ENCODE measurements at places on chromosomes 3 and 15.
A peak's percentile ranks its signal among the peaks of the same experiment; 100 is the strongest.

GRCh38 chr3:12775226-12775625 is 16.2 kb upstream of the TMEM40 start:
- no peak for DNase-seq

DNA sequence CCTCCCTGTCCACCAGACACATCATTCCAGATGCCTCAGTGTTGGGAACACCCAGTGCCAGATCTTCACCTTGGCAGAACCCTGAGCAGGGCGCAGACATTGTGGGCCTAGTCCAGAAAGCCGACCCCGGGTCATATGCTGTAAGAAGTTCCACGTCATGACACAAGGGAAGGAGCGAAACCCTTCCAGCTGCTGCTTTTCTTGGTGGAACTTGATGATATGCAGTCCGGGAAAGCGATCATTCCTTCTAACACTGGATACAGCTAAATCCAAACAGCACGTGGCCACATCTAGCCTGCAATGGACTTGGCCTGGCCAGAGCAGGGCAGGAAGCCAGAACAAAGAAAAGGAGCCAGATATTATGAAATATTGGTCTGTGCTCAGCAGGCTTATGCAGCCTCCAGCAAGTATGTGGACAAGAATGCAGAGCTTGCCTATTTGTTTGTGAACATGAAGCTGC is 22.0 kb downstream of the GASK1A start:
- no peak for DNase-seq

- no peak for DNase-seq
Measured at GRCh38 chr15:50840520-50840919, 68.0 kb upstream of the AP4E1 start.

GRCh38 chr15:78265752-78266224 is 1.4 kb downstream of the DNAJA4 start:
- peak; percentile 57 for DNase-seq

- DNase-seq: peak; percentile 26
Measured at GRCh38 chr3:177385831-177386301, 188.6 kb upstream of the TBL1XR1 start.

DNA sequence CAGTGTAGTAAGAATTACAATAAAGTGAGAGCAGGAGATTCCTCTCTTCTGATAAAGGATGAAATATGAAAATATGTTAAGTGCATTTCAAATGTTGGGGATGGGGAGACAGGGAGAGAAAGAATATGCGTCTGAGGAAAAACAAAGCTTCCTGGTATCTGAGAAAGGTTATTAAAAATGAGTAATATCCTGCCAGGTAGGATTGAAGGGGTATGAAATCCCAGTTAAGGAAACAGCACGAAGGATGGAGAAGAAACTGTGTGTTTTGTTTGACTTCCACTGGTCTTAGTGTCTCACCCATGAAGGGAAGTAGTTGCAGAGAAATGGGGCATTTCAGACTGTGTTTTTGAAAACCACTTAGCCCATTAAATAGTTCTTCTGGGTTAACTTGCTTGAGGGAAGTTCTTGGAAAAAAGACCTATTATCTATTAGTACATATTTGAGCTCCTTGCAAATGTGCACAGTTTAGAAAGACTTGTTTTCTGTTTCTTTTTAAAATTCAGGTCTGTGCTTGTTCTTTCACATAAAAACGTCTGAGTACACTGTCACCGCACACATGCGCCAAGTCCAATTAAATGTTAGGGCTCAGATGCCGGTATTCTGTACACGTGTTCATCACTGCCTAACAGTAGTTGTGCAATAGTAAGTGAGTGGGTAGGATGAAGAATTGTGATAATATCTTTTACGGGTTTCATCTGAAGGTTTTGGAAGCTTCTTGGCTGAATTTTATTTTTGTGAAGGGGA is 196.1 kb upstream of the P2RY1 start:
- DNase-seq: peak; percentile 46

DNA sequence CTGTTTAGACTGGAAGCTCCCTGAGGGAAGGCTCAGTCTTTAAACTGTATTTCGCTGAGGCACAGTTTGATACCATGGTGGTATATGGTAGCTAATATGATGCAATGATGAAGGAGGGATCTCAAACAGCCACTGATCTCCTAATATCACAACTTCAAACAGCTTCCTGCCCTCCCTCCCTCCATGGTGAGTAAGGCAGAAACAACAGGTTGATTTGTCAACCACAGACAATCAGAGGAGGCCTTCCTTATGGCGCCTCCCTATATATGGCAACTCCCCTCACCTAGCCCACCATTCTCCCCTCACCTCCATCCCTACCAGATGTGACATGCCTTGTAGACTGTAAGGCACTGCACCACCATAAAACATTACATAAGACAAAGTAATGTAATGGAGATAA is 316.5 kb upstream of the ICE2 start:
- DNase-seq: no peak

DNA sequence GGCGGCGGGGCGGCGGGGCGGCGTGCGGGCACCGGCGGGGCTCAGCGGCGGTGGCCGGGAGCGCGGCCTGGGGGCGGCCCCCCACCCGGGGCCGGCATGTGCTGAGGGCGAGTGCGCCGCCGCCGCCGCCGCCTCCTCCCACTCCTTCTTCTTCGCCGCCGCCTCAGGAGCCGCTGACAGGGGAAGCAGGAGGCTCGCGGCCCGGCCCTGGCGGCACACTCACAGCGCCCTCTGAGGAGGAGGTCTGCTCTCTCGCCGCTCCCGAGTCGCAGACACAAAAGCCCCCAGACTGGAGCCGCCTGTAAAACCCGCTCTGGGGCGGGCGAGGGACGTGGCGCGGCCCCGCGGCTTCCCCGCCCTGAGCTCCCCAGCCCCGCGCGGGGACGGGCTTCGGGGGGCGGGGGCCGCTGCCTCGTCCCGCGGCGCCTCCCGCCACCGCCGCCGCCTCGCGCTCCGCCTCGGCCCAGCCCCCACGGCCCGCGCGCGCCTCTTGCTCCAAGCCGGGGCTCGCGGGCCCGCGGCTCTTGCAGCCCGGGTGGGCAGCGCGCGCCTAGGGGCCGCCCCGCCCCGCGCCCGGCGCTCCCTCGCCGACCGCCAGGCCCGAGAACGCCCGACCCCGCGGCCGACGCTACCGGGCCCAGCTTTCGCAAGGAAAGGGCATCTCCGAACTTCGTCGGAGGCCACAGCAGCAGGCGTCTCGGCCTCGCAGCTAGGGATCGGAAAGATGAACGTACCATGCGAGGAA is at the start of gene PYGO1:
PYGO1 (minus strand) TSS at position 276 of the 745 bp plus-strand sequence. CDS start 462 bp downstream, outside the sequence.
- DNase-seq: peak; percentile 50

DNA sequence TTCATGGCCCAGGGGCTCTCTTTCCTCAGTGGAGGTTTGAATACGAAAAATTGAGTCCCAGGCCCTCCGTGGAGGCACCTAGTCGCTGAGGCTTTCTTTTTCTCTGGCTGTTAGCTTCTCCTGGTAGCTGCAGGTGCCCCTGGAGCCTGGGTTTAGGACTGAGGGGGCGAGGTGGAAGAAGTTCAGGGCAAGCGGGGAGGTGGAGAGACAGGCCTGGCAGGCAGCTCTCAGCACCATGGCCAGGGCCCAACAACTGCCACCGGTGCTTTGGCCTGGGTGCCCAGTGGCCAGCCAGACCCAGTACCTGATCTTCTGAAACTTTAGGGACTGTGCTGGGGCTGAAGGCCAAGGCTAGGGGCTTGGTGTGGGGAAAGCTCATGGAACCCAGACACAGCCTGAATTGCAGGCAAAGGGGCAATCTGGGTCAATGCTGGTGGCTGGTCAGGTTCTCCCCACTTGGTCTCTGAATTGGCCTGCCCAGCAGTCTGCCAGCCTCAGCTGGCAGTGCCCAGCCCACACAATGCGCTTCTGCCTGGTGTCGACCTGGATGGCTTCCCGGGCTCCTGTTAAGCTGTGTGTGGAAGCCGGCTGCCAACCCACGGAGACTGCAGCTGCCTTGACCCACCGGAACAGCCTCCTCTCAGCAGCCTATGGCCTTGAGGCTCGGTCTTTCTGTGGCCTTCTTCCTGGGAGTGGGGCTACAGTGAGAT is 30.3 kb upstream of the POLG start:
- DNase-seq: no peak

DNA sequence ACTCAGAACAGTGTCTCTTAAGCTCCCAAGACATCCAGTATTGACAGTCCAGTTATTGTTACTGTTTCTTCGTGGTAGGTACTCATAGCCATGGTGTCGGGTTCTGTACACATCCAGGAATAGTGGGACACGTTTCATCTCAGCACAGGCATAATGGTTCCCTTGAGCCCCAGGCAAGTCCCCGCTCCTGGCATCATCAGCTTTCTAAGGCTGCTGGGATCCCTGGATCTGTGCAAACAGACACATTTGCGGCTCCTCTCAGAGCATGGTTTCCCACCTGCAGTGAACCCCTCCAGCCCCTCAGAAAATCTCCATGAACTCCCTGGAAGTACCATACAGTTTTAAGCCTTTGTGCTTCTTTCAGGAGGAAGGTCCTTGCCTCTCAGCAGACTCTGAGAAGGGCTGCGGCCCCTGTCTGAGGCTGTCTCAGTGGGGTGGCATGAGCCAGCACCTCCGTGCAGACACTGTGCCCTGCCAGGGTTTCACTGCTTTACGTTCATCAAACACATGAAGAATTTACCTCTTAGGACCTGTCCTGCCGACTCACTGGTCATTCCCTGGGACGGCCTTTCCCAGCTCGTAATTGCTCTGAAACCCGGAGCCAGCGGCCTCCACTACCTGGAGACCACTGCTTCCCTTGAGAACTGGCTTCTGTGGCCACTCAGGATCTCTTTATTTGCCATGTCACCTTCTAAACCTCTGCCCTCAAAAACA is 124.9 kb downstream of the LRRK1 start:
- no peak for DNase-seq

- DNase-seq: peak; percentile 36
Measured at GRCh38 chr3:156150434-156151066, 30.2 kb downstream of the KCNAB1 start.

DNA sequence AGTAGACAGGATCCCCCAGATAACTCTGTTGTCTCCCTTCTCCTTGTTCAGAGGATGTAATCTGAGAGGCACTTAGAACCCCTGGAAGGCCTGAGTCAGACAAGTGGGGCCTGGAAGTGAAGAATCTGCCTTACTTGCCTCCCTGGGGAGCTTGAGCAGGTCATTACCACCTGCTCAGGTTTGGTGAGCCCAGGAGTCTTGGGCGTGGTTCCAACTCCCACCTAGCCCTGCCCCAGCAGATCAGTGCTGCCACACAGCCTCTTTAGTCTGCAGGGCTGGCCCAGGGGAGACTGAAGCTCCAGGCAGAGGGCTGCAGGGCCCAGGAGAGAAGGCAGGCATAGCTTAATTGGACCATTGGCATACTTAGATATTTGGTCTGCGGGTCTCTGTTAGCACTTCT is 230.0 kb downstream of the ERC2 start:
- DNase-seq: no peak

GRCh38 chr3:133532951-133533350 is 40.5 kb upstream of the CDV3 start:
- no peak for DNase-seq

DNA sequence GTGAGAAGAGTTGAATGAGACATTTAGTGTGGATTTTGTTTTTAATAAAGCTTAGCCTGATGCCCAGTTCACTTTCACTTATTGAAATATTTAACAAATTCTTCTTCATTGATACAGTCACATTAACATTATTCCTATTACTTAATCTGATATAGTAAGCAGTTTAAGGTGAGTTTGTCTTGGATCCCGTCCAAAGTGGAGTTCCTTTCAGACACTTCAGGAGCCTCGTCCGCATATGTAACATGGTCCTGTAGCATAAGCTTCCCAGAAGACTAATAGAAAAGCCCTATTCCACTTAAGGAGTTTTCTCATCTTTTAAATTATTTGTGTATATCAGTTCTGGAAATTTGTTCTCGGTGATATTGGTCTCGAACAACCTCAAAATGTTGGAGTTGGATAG is 39.7 kb upstream of the MLF1 start:
- DNase-seq: no peak

DNA sequence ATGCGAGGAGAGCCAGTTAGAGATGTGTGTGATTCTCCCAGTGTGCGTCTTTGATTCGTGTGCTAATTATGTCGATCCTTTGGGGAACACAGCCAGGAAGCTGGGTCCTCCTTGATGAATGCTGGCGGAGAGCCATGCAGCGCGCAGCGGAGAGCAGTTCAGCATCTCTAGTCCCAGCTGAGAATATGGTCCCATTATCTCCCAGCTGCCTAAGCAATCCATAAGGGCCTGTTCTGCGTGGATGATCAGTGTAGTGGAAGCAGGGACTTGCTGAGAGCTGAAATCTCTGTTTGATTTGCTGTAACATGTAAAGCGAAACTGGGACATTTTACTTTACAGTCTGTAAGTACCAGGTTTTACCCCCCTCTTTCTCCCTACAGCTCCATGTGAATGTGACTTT is 412.7 kb downstream of the CNTN4 start:
- DNase-seq: no peak

DNA sequence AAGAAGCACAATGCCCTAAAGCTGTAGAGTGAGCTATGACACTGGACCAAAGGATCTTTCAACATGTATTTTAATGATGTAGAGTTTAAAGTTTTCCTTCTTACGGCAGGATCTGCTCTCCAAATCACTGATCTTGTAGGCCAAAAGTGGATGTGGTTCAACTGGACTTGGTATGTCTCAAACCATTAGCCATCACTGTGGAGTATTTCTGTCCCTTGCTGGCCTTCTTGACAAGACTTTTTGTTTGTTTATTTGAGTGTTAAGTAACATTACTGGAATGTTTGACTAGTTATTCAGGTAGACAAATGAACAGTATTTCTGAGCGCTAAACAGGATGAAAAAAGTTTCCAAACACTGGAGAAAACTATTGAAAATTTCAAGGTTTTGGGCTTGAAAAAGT is 472.7 kb upstream of the CFAP20DC start:
- DNase-seq: no peak

- no peak for DNase-seq
Measured at GRCh38 chr3:171429635-171430034, 30.6 kb downstream of the TNIK start.

DNA sequence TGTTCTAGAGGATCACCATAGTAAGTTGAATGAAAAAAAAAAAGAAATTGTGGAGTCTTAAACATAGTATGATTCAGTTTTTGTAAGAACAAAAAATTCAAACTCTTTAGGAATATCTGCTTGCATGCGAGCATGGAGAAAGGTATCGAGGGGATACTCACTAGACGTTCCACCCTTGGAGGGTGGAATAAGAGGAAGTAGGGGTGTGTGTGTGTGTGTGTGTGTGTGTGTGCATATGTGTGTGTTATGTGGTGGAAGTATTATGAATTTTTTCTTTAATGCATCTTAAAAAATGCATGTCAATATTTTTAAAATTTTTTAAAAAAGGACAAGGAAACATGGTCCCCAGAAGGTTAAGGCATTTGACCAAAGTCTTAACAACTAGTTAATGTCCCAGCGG is 26.5 kb upstream of the SIAH2 start:
- no peak for DNase-seq

DNA sequence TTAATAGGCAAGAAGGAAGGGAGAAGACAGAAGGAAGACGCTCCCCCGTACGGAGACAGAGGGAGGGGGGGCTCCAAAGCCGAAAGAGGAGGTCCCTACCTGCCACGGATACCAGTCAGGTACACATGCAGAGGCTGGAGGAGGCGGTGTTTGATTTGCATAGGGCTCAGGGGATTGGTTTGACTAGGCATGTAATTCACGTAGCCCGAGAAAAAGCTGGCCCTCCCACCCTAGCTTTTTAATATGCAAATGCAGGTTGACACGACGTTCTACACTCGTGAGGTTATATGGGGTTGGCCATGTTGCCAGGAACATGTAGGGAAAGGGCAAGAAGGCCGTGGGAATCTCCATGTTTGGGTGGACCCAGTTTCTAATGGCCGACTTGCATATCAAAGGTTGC is 29.8 kb downstream of the ZNF592 start:
- DNase-seq: no peak

GRCh38 chr3:183975981-183976662 is 41.6 kb downstream of the ABCC5 start:
- no peak for DNase-seq

- DNase-seq: no peak
Measured at GRCh38 chr3:30299674-30300385, 306.6 kb upstream of the TGFBR2 start.
